Regular cardiac myocyte (primary cell): ENCODE measurements at places on chromosomes 1 and 21. TPM values are rescaled to one million over a fixed set of nuclear protein-coding genes. Genes with fewer than 3 reads are reported as not detected.

The UBIAD1 gene
- total RNA-seq = 5.4 and 8.2 TPM in 2 replicates

The SPRR2D gene
- total RNA-seq = not detected in 2 replicates

The CA6 gene
- total RNA-seq = not detected in 2 replicates

The ZNF683 gene
- total RNA-seq = not detected in 2 replicates

The NR0B2 gene
- not detected in 2 replicates for total RNA-seq

The RIMKLA gene
- under 0.01 and 0.28 TPM in 2 replicates for total RNA-seq

The CYP4X1 gene
- under 0.01 and 1.7 TPM in 2 replicates for total RNA-seq

The FAM177B gene
- not detected in 2 replicates for total RNA-seq

The ETS2 gene
- 14.4 and 25.9 TPM in 2 replicates for total RNA-seq

The STX12 gene
- total RNA-seq = 60.8 and 97.8 TPM in 2 replicates

The LRRC42 gene
- 26.5 and 29.6 TPM in 2 replicates for total RNA-seq

The PLCH2 gene
- under 0.01 and 0.38 TPM in 2 replicates for total RNA-seq

The ANKRD35 gene
- 0.85 and 0.96 TPM in 2 replicates for total RNA-seq

The SMIM12 gene
- 19.4 and 44.3 TPM in 2 replicates for total RNA-seq

The CD247 gene
- total RNA-seq = under 0.01 and 0.28 TPM in 2 replicates

The AQP10 gene
- total RNA-seq = 0.19 and 0.56 TPM in 2 replicates

The SH2D1B gene
- not detected in 2 replicates for total RNA-seq

The OR2L3 gene
- total RNA-seq = not detected in 2 replicates

The SLC9A1 gene
- total RNA-seq = 2.9 and 3.4 TPM in 2 replicates

The DEPDC1 gene
- 4.2 and 64.8 TPM in 2 replicates for total RNA-seq

The GNB1 gene
- total RNA-seq = 66.0 and 119 TPM in 2 replicates

The NPPB gene
- 11.5 and 45.9 TPM in 2 replicates for total RNA-seq

The LYPD8 gene
- 0.28 TPM in 1 of 2 replicates, not detected in the other for total RNA-seq

The TAL1 gene
- 0.19 and 11.3 TPM in 2 replicates for total RNA-seq

The FBXO44 gene
- total RNA-seq = 7.7 and 14.4 TPM in 2 replicates

The JAK1 gene
- total RNA-seq = 141 and 181 TPM in 2 replicates

The CSF1 gene
- total RNA-seq = 15.0 and 39.7 TPM in 2 replicates

The DDR2 gene
- 116 and 168 TPM in 2 replicates for total RNA-seq

The OVAAL gene
- total RNA-seq = under 0.01 TPM in 1 of 2 replicates, not detected in the other

The LHX4 gene
- under 0.01 TPM in 1 of 2 replicates, not detected in the other for total RNA-seq

The MAGOH gene
- total RNA-seq = 22.3 and 70.4 TPM in 2 replicates

The PTGER3 gene
- total RNA-seq = 0.77 and 1.1 TPM in 2 replicates

The EPS8L3 gene
- not detected in 2 replicates for total RNA-seq

The SPATA46 gene
- total RNA-seq = not detected in 2 replicates

The PLA2G2C gene
- not detected in 2 replicates for total RNA-seq

The ZBTB8OS gene
- total RNA-seq = 35.2 and 43.7 TPM in 2 replicates

The HTR6 gene
- not detected in 2 replicates for total RNA-seq

The AMPD1 gene
- not detected in 2 replicates for total RNA-seq

The IL19 gene
- total RNA-seq = 0.28 TPM in 1 of 2 replicates, not detected in the other

The PLPPR4 gene
- total RNA-seq = 5.2 and 18.9 TPM in 2 replicates

The VSIG8 gene
- total RNA-seq = not detected in 2 replicates

The ARHGEF16 gene
- 0.28 and 0.38 TPM in 2 replicates for total RNA-seq

The PCP4L1 gene
- under 0.01 TPM in 1 of 2 replicates, not detected in the other for total RNA-seq

The TSACC gene
- total RNA-seq = 0.28 TPM in 1 of 2 replicates, not detected in the other

The SMG5 gene
- total RNA-seq = 47.6 and 48.1 TPM in 2 replicates

The HDGF gene
- 101 and 184 TPM in 2 replicates for total RNA-seq

The DYNLT4 gene
- not detected in 2 replicates for total RNA-seq

The ITPKB gene
- 6.7 and 9.9 TPM in 2 replicates for total RNA-seq

The ECM1 gene
- 8.2 and 13.8 TPM in 2 replicates for total RNA-seq

The TCEA3 gene
- 2.9 and 10.7 TPM in 2 replicates for total RNA-seq

The UBL4B gene
- total RNA-seq = not detected in 2 replicates

The PROX1 gene
- total RNA-seq = 0.28 and 0.38 TPM in 2 replicates
